ENCODE measurements at places on chromosomes 12 and 14.

- DNase-seq: no peak
These were observed 51.9 kb downstream of the SUSD6 start for GRCh38 chr14:69663300-69663643.

- no peak for DNase-seq
These were observed 22.1 kb downstream of the PACS2 start for GRCh38 chr14:105336477-105337287.

GRCh38 chr12:68482660-68483059 is 128.0 kb upstream of the RAP1B start:
- peak; percentile 28 for DNase-seq

GRCh38 chr14:76486251-76486743 is 110.4 kb downstream of the ESRRB start:
- no peak for DNase-seq

DNA sequence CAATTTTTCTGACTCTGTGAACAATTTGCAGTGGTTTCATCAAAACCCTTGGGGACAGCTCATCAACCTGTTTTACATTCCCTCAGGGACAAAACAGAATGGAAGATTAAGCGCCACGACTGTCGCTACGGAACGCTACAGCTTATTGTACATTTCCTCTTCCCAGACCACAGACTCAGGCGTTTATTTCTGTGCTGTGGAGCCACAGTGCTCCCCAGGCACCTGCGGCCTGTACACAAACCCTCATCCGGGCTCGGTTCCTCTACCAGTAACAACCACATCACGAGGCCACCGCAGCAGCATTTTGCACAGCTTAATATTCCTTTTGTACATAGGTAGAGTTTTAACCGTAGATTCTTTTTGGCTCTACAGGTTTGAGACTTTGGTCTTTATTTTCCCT is 397.4 kb upstream of the OR4E1 start:
- DNase-seq: peak; percentile 69

- no peak for DNase-seq
These were observed 115.3 kb upstream of the NAP1L1 start for GRCh38 chr12:76199808-76200207.

DNA sequence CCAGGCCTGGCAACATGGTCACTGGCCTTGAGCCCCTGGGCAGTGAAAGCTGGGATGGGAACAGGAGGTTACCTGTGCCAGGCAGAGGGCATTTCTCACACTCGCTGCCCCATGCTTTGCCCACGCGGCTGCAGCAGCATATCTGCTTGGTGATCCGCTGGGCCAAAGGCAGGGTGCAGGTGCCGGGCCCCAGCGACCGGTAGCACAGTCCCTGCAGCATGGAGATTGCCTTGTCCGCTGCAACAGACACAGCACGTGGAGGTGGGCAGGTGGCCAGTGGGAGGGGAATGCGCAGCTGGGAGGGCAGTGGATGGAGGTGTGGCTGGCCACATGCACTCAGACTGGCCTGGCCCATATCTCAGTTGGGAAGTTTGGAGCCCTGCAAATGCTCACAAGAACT is 35.3 kb downstream of the ISCA2 start:
- DNase-seq: no peak

DNA sequence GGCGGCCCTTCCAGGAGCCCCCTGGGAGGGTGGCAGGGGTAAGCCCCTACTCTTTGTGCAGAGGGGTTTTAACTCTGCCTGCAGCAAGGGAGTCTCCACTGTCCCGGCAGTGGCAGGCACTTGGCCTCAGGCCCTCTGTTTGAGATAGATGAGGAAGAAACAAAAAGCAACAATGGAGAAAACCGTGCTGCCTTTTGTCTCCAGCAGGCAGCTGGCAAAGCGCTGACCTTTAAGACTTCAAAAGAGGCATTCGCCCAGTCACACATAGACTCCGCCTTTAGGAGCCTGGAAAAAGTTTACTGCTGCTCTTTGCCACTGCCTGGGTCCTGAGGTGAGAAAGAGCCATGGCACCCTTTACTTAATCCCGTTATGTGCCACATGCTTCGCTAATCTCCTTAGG is 158.2 kb upstream of the NTF3 start:
- no peak for DNase-seq

- DNase-seq: no peak
These were observed 108.9 kb upstream of the RESF1 start for GRCh38 chr12:31850268-31850667.

Measured in activated naive CD4-positive, alpha-beta T cell treated with anti-CD3 and anti-CD28 coated beads for 36 hours (primary cell).